ENCODE measurements at places on chromosomes 5 and 9.

DNA sequence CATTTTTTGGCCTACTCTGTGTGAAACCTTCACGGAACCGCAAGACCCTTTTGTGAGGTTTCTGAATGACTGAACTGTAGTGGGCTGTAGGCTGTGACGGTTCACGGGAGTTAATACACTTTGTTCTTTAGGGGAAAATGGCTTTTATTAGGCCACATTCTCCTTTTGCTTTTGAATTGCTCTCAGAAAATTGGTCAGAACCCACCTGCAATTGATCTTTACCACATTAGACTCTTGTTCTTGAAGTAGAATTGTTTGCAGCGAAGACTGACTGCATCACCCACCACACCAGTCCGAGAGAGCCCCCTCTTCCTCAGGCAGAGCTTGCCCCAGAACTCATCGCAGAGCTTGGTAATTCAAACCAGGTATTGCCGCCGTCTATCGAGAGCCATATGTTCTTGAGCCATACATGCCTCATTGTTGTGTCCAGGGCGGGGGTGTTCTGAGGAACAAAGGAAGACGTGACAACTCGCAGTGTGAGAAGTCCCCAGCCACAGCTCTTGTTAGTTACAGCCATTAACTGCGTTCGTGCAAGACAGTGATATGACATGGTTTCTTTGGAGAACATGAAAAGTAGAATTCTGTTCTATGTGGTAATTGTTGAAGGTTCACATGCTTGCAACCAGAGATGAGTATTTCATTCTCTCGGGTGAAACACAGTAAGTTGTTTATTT is 166.4 kb upstream of the OTULINL start:
- no peak for DNase-seq

- peak; percentile 59 for DNase-seq
These were observed 51.8 kb downstream of the WDR36 start for GRCh38 chr5:111143910-111144309.

GRCh38 chr9:95045751-95046150 is 271.8 kb downstream of the FANCC start:
- DNase-seq, result no peak

DNA sequence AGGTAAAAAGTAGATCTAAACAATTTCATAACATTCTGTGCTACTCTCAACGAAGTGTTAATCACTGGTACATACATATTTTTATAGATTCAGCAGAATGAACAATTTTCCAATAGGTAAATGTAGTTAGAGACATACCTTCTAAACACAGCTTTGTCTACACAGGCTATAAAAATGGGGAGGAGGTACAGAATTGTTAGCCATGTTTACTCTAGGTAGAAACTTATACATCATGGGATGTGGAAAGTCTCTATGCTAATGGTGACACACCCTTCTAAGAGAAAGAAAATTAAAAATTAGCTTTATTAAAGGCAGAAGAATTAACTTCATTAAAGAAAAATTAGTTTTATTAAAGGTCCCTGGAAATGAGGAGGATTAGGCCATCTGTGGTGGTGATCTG is 11.8 kb downstream of the C5orf63 start:
- no peak for DNase-seq

DNA sequence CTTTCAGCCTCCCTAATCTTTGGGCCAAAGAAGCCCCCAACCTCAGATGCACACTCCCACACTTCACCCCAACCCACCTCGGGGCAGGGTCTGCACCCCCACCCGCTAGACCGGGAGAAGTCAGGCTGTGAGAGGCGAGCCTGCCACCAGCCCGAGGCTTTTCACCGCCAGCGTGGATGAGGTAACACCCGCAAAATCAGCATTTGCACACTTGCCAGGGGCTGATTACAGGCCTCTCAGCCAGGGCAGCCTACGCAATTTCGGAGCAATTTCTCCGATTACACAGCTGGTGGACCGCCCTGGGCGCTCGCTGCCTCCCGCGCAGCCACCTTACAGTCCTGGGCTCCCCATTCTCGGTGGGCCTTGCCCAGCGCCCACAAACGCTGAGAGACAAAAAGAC is 68.5 kb downstream of the FOXD1 start:
- no peak for DNase-seq

DNA sequence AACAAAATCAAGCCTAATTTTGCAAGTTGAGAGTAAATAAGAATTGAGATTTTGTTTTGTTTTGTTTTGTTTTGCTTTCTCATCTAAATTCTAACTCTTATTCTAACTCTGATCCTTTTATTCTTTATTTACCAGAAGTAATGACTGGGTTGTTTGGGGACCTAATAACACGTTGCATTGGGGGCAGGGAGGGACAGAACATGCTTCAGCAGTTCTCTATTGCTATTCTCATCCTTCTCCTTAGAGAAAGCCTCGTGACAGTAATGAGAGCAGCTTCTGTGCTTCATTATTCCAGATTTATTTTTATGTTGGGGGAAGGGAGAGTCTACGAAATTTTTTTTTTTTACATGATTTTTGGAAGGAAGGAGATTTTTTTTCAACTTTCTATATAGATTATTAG is 21.1 kb downstream of the CPEB4 start:
- DNase-seq, result no peak

- no peak for DNase-seq
These were observed 114.5 kb downstream of the LRRC70 start for GRCh38 chr5:62692946-62693713.

- peak; percentile 85 for DNase-seq
These were observed 31.1 kb downstream of the MORN5 start for GRCh38 chr9:122190597-122191381.

- DNase-seq, result no peak
These were observed 227.3 kb downstream of the MCTP1 start for GRCh38 chr5:95057615-95058014.

DNA sequence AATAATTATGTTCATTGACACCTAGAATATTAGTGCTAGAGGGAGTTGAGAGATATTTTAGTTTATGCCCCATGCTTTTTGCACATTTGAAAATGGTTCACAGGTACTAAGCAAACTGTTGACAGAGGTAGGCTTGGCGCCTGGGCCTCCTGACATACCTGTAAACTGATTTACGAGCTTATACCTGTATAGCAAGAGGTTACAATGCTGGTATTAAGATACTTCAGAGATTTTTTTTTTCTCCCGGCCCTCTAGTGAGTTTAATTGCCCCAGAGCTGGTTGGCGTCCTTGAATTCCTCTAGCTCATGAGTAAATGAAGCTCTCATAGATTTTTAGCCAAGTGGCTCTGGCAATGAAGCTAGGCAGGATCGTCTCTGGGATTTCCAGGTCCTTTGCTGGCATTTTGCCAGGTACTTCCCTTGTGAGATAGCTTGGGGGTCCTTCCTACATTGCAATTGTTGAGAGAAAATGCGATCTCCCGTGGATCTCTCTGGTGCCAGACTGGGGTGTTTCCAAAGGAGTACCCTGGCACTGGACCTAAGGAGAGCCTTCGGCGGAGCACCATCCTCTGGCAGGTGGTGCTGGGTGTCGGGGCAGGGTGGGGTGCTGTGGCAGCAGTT is 9.0 kb downstream of the SLC36A1 start:
- no peak for DNase-seq

GRCh38 chr5:144093868-144094267 is 76.6 kb downstream of the YIPF5 start:
- DNase-seq, result no peak

GRCh38 chr9:126805554-126806262 is 868 bp downstream of the ZBTB43 start:
- DNase-seq, result peak; percentile 84

GRCh38 chr9:137606005-137606621 is 627 bp downstream of the ARRDC1 start:
- no peak for DNase-seq

GRCh38 chr9:33458444-33458843 is 11.1 kb upstream of the AQP3 start:
- peak; percentile 72 for DNase-seq

- DNase-seq, result peak; percentile 78
These were observed 64.7 kb upstream of the SPOCK1 start for GRCh38 chr5:137563646-137564397.

DNA sequence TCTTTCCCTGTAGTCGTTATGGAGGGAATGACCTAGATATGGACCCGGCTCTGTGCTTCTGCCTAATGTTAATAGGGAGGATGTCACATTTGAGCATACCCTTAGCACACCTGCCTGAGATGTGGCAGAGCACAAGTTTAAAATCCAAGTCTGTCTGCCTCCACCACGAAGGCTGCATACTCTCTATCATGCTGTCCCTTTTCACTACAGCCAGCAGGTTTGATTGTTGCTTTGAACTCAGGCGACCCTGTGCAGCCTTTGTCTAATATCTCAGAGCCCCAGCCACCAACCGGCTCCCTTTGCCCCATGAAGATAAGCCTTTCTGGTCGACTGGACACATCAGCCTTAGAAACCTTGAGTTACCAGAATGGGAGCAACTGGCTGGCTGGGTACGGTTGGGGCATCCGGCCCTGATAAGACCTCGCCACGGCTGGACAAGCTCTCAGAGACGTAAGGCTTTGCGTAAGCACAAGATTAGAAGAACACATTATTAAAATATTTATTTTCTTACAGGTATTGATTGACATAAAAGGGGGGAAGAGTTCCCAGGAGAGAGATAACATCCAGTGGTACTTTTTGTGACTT is 222.0 kb upstream of the TRIM32 start:
- no peak for DNase-seq

GRCh38 chr5:76582230-76583162 is 40.7 kb downstream of the F2RL2 start:
- peak; percentile 29 for DNase-seq

DNA sequence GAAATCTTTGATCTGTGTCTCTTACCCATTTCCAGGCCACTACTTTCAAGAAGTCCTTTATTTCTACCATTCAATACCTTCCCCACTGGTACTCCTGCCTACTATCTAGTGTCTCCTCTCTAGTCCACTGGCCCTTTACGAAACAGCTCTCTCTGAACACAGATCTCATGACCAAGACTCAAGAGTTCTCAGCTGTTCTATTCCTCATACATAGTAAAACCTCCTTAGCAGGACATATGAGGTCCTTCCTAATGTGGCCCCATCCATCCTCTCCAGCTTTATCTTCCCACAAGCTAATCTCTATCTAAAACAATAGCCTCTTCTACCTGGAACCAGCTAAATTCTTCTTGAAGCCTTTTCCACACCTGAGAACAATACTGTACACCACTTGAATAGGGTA is 2.6 kb downstream of the TEX10 start:
- peak; percentile 15 for DNase-seq

- no peak for DNase-seq
These were observed 329.2 kb downstream of the TMEM167A start for GRCh38 chr5:82747986-82748385.

DNA sequence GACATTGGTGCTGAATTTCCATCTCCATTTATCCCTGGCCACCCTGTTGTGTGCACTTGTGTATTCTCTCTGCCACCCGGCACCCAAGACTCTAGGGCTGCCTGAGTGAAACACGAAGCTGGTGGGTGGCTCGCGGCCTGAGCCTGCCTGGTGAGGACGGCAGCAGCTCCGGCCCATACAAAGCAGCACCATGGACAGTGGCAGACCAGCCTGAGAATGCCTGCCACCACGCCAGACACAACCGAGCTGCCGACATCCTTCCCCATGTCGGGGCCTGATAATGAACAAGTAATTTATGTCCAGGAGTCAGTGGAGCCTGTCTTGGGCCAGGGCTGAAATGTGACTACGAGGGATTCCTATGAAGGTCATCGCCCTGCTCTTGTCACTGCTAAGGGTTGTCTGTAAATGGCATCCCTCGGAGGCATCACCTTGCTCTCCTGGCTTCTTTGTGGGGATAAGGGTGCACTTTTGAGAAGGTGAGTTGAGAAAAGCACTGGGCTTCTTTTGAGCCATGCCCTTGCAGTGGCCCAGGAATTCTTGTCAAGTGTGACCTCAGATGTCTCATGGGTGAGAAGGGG is 175.7 kb downstream of the MELK start:
- DNase-seq, result peak; percentile 53

GRCh38 chr9:84061613-84062193 is 81.1 kb downstream of the RMI1 start:
- DNase-seq, result no peak

- peak; percentile 69 for DNase-seq
These were observed 90.9 kb downstream of the ITGA1 start for GRCh38 chr5:52878656-52879055.

DNA sequence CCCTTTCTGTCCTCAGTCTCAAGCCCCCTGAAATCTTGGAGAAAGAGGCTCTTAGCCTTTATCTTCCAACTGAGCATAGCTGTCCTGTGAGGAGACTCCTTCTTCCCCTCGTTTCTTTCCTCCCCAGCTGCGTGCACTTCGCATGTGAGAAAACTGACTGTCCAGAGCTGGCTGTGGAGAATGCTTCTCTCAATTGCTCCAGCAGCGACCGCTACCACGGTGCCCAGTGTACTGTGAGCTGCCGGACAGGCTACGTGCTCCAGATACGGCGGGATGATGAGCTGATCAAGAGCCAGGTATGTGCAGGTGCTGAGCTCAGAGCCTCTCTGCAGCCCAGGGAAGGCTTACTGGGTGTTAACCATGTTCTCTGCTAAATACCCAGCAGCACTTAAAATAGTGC is 190.8 kb downstream of the PAPPA start:
- no peak for DNase-seq

DNA sequence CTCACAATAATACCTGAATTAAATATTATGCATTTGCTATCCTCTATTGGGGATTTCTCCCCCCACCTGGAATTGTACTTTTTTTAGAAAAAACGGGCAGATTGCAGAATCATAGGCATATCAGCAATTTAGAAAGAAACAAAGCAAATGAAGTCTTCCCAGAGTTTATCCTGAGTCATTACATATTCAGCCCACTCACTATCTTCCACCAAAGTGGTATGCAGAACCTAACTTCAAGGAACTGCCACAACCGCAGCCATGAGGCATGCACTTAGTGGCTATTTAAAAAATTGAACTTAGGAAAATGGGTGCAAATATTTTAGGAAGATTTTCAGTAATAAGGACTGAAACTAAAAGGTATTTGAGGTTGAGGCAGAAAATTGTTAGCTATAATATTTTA is 48.6 kb downstream of the UBAP1 start:
- DNase-seq, result peak; percentile 39

DNA sequence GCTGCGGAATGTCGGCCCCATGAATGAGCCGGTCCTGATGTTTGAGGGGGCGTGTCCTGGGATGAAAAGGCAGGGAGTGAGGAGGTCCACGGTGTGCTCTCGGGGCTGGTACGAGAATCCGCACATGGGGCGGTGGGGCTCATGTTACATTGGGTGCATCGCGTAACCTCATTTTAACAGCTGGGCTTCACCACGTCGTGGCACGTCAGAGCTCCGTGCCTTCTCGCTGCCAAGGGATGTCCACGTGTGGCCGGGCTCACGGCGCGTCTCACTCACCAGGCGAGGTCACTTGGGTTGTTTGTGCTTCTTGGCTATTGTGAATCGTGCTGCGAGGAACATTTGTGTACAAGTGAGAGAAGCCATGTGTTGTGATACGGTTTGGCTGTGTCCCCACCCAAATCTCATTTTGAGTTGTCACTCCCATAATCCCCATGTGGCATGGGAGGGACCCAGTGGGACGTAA is 29.1 kb upstream of the IRX4 start:
- no peak for DNase-seq

DNA sequence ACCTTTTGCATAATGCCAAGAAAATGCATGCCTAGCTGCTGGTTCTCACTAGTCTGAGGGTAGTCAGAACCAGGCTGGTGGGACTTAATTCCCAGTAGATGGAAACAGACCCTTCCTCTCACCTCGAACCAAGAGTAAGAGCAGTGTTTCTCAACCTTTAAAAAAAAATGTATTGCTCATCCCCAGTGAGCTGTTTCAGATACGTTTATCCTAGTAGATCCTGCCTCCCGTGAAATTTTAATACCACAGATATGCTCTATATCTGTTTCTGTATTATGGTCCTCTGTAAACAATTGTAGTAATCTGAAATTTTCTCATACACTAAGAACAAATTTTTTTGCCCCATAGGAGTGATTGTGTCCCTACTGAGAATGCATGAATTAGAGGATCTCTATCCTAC is 86.2 kb downstream of the TEK start:
- DNase-seq, result no peak

Data from ELR (cell line).